Activated naive CD4-positive, alpha-beta T cell (primary cell): ENCODE measurements at places on chromosomes 11 and 22.

DNA sequence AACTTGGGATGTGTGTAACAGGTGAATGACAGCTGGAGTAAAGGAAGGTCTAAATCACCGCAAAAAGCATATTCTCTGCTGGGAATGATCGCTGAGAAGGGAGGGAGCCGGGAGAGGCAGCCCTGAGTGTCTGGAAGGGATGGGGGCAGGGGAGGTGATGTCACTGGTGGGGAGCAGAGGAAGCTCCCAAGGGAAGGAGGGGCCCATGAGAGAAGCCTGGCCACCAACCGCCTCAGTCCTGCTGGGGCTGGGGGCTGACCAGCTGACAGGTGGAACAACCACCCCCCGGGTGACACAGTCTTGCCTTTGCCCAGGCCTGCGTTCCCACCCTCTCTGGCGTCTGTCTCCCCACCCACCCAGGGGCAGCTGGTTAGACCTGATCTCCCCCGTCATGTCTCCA, 6.0 kb upstream of the FLRT1 start:
- no peak for DNase-seq

- no peak for DNase-seq
Measured at GRCh38 chr11:21307874-21308273, 638.5 kb downstream of the NELL1 start.

- no peak for DNase-seq
Measured at GRCh38 chr22:48426466-48427380, 1401.0 kb downstream of the BRD1 start.

DNA sequence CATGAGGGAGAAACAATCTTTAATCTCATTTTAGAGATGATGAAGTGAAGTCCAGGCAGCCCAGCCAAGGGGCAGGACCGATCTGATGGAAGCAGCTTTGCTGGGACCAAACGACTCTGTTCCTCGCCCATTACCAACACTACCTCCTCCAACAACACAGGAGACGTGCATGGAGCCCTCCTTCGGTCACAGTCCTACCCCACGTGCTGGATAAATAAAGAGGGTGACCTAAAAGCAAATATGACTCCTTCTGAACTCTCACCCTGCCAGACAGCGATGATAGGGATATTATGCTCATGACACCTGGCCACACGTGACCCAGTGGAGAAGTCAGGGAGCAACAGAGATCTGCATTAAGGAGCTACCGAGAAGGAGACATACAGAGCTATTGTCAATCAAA, 26.0 kb downstream of the SCGB1A1 start:
- DNase-seq = no peak

GRCh38 chr11:16191868-16192240, 164.5 kb downstream of the SOX6 start:
- no peak for DNase-seq

- DNase-seq = no peak
Measured at GRCh38 chr11:2664376-2664775, 35.4 kb downstream of the KCNQ1OT1 start.

- no peak for DNase-seq
Measured at GRCh38 chr11:64059339-64060140, 23.8 kb downstream of the FLRT1 start.

- DNase-seq = no peak
Measured at GRCh38 chr11:78800756-78801155, 226.1 kb upstream of the NARS2 start.

- no peak for DNase-seq
Measured at GRCh38 chr11:17378655-17379054, 9.8 kb downstream of the KCNJ11 start.

GRCh38 chr11:61332281-61332796, 566 bp downstream of the DDB1 start:
- no peak for DNase-seq
